Activated CD4-positive, alpha-beta T cell treated with anti-CD3 and anti-CD28 coated beads for 4 hours (primary cell): ENCODE measurements at places on chromosomes 3 and 15.

DNA sequence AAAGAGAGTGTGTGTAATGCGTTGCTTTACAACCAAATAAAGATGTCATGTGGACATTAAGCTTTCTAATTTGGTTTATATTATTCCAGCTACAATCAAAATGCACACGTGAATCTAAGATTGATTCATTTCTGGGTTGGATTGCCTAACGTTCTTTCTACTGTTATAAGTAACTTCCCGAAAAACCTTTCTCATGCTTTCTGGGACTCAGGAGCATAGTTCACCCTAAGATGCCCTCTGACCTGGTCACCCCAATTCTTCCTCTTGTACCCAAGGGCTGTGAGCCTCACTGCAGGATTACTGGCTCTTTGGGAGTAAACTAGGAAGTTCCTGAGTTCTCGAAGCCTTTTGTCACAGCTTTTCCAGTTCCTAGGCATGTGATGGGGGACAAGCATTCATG, 12.7 kb upstream of the LMCD1 start:
- DNase-seq, result no peak

- no peak for DNase-seq
These were observed 35.6 kb downstream of the MAP1A start for GRCh38 chr15:43552986-43553385.

DNA sequence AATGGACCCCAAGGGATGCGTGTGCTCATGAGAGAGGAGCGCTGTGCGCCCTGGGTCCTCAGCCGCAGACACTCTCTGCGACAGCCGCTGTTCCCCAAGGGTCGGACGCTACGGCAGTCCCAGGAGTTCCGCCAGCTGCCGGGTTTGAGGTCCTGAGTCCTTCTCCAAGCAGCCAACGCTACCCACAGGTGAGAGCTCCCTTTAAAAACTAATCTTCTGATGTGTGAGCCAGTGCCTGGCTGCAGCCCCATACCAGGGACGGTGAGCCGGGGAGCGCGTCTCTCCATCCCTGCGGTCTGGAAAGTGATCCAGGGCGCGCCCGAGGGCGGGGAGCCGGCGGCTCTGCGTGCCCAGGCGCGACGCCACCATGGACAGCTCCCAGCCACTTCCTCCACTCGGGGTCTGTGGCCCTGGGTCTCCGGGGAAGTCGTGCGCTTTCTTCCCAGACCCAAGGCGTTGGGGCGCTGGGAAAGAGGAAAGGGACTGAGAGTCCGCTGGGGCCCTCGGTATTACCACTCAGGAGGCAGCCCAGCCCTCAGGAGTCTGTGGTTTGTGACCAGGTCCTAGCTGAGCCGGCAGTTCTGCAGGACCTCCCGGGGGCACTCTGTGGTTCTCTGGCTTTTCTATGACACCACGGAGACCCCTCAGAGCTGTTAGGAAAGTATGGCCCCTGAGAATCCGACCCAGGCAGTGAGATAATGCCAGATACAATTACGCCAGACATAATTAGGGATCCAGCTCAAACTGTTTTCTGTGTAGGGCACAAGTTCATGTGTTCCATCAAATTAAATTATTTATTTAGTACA, 1.4 kb downstream of the CEMIP start:
- DNase-seq, result no peak

DNA sequence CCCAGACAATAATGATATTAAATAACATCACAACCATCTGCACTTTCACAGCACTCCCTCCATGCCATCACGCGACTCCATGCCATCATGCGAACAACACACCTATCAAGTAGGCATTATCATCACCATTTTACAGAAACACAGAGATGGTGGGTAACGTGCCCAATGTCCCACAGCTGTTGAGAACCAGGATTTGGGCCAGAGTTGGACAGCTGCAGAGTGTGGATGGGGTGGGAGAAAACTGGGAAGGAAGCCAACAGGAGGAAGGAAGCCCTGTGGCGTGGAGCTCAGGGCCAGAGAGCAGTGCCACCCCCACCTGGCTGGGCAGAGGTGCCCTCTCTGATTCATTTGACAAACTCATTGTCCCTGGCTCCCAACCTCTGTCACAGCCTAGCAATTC, 29.0 kb downstream of the RBPMS2 start:
- DNase-seq, result no peak

- no peak for DNase-seq
These were observed 9.5 kb downstream of the SOX2 start for GRCh38 chr3:181721046-181721875.
